GDM1 (cell line): ENCODE measurements at places on chromosomes 1 and 21.

DNA sequence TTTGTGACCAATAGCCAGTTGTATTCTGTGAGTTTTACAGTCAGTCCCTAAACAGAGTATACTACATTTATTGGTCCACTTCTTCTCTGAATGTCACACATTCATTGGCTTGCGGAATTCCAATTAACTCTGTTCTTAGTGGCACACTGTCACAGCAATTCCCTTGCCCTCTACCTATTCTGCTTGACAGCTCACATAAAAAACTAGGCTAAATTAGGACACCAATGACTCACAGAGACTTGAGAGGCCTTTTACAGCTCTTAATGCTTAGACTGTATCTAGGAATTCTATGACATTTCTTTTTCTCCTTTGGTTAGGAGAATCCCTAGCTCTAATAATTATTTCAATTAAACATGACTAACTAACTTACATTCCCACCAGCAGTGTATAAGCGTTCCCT, 104.1 kb downstream of the NEGR1 start:
- DNase-seq: no peak

DNA sequence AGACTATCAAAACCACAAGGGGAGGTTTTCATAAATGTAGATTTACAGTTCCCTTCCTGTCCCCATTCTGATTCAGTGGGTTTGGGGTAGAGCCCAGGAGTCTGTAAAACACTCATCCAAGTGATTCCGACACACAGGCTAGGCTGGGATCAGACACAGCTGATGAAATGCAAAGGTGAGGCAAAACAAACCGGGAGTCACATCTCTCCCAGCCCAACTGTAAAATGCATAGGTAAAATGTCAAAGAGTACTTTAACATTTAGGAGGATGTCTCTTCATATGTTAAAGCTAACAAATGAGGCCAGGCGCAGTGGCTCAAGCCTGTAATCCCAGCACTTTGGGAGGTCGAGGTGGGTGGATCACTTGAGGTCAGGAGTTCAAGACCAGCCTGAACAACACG, 45.0 kb downstream of the ZNF281 start:
- no peak for DNase-seq

GRCh38 chr1:84972377-84972987, 24.4 kb downstream of the MCOLN2 start:
- DNase-seq: no peak

- no peak for DNase-seq
Measured at GRCh38 chr1:42266253-42267135, 68.5 kb downstream of the FOXJ3 start.

GRCh38 chr1:235018720-235019444, 109.8 kb downstream of the TOMM20 start:
- DNase-seq: no peak

DNA sequence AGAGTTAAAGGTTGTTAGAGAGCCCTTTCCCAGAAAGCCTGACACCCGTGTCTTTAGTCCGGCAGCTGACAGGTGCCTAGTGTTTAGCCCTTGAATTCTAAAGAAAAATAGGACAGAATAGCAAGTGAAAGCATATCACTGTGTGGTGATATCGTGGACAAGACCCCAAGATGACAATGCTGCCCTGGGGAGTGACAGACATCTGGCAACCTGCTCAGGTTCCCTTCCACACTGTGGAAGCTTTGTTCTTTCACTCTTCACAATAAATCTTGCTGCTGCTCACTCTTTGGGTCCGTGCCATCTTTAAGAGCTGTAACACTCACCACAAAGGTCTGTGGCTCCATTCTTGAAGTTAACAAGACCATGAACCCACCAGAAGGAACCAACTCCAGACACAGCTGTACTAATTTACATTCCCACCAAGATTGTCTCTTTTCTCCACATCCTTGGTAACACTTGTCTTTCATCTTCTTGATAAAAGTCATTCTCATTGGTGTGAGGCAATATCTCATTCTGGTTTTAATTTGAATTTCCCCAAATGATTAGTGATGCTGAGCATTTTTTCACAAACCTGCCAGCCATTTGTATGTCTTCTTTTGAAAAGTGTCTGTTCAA, 107.6 kb upstream of the SGIP1 start:
- DNase-seq: no peak

- DNase-seq: no peak
Measured at GRCh38 chr1:180912211-180912800, 391 bp upstream of the KIAA1614 start.

GRCh38 chr1:234554698-234555311, 55.2 kb downstream of the IRF2BP2 start:
- no peak for DNase-seq
